ENCODE measurements at places on chromosomes 16 and 17.
A peak's percentile ranks its signal among the peaks of the same experiment; 100 is the strongest.

- DNase-seq: no peak
Measured at GRCh38 chr17:35236821-35237220, 6.1 kb upstream of the SLFN5 start.

DNA sequence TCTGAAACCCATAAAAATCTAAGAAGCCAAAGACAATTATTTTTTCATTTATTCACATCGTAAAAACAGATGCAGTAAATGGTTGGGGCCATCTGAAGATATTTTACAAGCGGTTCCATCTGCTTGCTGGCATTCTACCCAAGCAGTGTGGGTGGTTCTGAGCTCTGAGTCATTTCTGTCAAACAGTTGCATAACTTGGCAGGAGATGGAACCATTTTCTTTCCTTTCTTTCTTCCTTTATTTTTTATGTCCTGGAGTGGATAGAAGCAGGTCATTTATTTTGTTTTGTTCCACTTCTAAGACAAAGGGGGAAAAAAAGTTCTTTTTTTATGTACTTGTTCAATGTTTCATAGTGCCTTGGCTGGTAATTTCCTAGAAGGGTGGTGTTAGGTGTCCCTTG, 1151.9 kb upstream of the GOT2 start:
- DNase-seq: no peak

GRCh38 chr17:40338941-40339649, 25.4 kb downstream of the GJD3 start:
- no peak for DNase-seq

DNA sequence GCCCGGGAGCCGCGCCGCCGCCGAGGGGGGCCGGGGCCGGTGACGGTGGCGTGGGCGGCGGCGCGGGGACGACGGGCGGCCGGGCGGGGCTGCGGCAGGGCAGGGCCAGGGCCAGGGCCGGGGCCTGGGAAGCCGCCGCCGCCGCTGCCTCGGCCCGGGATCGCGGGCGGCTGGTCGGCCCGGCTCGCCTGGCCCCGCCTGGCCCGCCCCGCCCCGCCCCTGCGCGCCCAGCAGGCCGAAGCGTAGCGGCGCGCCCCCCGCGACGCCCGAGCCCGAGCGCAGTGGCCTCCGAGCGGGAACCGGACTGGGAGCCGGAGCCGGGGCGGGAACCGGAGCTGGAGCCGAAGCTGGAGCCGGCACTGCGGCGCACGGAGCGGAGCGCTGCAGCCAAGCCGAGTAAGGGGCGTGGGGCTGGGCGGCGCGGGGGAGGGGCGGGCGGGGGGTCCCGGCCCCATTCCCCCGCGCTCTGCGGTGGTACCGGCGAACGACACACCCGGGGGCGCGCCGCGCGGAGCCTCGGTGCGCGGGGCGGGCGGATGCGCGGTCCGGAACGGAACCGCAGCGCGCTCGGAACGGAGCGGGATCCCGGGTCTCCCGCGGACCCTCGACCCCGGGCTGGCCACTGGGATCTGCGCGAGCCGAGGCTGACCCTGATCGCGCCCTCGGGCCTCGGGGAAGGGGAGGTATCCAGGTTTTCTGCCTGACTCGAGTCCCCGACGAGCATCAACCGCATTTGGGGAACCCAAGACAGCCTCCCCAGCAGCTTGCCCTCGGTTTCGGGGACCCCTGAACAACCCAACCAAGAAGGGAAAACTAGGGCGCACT, at the start of gene BEAN1:
Gene BEAN1 (plus strand): TSS at position 260 of the 825 bp plus-strand sequence. CDS start 10,382 bp downstream, outside the sequence.
- DNase-seq: no peak

GRCh38 chr17:66667491-66668030, 167.4 kb upstream of the CACNG5 start:
- DNase-seq: no peak

- DNase-seq: no peak
Measured at GRCh38 chr16:89360760-89361435, 129.5 kb downstream of the ANKRD11 start.

GRCh38 chr16:427250-427649, 1.8 kb downstream of the RAB11FIP3 start:
- DNase-seq: no peak

- DNase-seq: no peak
Measured at GRCh38 chr17:79792341-79792871, 4.5 kb downstream of the CBX8 start.

DNA sequence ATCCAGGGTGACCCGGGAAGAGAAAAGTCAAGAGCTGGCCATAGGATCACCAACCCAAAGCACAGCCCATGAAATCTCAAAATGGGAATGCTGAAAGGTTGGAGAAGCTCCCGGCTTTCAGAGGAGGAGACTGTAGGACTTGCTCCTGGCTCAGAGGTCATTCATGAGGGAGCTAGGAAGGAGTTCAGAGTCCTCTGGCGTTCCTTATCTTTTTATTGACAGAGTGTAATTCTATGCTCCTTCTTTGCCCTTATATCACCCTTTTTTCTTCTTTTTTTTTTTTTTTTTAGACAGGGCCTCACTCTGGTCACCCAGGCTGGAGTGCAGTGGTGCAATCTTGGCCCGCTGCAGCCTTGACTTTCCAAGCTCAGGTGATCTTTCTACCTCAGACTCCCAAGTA, 27.3 kb upstream of the CNOT1 start:
- DNase-seq: no peak

DNA sequence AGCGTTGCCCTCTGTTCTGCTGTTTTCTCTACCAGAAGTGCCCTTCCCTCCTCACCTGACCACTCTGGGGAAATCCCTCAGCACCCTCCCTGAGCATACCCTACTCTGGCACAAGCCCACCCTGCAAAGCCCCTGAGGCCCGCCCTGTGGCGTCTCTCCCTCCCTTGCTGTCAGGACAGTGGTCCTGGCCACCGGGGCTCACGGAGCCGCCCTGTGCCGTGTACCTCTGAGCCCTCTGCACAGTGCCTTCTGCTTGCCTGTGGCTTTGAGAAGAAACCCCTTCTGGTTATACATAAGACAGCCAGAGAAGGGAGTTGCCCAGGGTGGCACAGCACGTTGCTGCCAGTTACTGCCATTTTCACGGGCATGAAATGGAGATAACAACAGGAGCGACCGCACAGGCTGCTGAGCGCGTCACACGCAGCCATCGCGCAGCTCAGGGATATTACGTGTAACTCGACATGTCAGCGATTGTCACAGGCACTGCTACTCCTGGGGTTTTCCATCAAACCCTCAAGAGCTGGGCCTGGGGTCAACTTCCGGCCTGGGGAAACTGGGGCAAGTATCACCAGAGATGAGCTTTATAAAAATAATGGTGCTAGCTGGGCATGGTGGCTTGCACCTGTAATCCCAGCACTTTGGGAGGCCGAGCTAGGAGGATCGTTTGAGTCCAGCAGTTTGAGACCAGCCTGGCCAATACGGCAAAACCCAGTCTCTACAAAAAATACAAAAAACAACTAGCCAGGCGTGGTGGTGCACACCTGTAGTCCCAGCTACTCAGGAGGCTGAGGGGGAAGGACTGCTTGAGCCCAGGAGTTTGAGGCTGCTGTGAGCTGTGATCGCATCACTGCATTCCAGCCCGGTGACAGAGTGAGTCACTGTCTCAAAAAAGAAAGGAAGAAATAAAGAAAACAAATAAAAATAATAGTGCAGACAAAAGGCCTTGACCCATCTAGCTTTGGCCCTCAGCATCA, 14.8 kb downstream of the SCGB1C2 start:
- no peak for DNase-seq

- no peak for DNase-seq
Measured at GRCh38 chr16:83953796-83954576, 946 bp downstream of the OSGIN1 start.

- no peak for DNase-seq
Measured at GRCh38 chr17:18856570-18856915, 1.4 kb upstream of the PRPSAP2 start.

DNA sequence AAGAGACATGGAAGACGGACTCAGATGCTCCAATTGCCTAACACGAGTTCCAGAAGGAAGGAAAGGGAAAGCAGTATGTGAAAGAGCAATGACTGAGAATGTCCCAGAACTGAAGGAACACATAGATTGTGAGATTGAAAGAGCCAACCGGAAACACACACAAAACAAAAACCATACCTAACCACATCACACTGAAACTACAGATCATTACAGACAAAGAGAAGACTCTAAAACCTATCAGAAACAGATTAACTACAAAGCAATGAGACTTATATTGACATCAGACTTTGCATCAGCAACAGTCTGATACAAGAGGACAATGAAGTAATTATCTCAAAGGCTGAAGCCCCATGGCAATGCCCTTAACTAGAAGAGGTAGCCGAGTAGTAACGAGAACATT, 45.6 kb upstream of the CLEC18B start:
- DNase-seq: no peak

DNA sequence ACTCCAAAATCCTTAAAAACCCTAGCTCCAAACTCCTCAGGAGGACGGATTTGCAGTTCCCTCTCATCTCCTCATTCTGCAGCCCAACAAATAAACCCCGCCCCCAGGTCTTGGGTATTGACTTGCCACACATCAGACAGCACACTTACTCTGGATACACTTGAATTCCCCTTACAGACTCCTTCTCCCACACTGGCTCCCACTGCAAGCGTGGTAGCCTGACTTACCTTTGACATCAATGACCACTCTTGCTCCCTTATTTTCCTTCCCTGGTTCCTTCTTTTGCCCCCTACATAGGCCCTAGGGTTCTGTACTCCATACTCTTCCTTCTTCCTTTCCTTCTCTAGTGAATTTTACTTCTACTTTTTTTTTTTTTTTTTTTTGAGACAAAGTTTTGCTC, 7.5 kb downstream of the RFFL start:
- DNase-seq: no peak

GRCh38 chr17:79830303-79830702, 8.9 kb downstream of the CBX4 start:
- DNase-seq: no peak

DNA sequence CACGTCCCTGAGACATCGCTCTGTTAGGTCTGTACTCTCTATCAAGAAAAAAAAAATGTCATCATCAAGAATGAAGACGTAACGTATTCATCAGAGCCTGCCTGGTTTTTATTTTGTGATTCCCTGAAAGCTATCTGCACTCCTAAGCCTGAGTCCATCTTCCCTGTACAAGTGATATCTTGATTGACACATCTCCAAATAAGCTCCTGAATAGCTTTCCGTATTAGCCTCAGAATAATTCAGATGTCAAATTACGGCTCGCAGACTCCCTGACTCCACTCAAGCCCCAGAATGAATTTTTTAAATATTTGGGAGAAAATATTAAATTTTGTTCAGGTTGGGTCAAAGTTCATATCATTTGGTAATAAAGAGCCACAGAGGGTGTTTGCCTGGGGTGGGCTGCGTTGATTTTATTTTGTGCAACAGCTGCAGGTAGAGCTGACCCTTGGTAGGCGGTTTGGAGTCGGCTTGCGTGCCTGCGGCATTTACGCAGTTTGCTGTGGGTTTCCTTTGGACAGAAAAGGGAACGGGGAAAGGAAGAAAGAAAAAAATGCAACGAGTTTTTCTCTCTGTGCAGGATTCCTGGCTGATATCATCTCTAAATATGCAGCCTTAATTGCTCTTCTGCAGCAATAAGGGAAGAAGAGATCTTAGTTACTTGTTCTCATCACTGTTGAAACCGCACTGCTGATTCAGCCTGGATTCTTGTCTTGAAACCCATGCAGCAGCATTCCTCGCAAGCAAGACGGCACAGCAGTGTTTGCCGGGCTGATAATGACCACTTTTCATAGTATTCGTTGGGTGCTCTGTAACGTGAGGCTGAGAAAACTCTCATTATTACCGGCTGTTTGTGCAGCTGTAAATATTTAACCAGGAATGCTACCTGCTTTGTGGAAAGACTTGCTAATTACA, 114.7 kb downstream of the IRX3 start:
- DNase-seq: no peak

- no peak for DNase-seq
Measured at GRCh38 chr17:49191409-49191916, 18.9 kb downstream of the GNGT2 start.

- DNase-seq: no peak
Measured at GRCh38 chr16:58644108-58644507, 14.5 kb upstream of the CNOT1 start.

- peak; percentile 37 for DNase-seq
Measured at GRCh38 chr16:77169650-77170236, 21.2 kb upstream of the MON1B start.

DNA sequence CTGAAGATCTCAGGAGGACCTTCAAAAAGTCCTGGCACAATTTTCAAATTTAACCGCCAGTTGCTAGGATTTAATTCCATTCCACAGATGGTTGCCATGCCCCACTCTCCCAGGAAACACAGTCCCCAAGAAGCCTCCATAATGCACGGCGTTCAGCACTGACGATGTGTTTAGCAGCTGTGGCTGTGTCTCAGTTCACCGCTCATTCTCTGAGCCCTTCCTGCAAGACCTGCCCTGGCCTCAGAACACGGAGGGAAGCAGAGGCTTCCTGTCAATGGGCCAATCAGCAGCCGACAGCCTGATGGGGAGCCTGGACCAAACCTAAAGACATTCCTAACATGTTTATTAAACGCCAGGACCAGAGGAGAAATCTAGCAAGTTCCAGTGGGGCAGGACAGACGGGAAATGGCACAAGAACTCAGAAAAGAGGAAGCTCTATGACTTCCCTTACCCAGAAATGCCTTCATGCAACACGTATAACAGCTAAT, 4.9 kb downstream of the MYLK3 start:
- DNase-seq: no peak

DNA sequence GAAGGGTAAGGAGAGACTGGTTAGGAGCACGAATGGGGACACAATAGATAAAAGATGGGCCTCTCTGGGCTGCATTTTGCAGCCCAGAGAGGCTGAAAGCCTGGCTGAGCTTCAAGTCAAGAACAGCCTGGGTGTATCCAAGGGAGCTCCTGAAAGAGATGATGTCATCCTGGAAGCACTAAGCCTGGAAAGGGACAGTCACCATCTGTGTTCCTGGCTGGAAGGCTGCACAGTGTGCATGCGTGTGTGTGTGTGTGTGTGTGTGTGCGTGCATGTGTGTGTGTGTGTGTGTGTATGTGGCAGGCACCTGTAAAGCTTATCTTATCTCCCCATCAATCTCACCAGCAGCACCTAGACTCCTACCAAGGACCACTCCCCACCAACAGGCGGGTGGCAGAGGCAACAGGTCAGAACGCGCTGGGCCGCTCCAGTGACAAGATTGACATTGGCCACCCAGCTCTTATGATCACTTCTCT, 44.1 kb downstream of the COG7 start:
- no peak for DNase-seq

GRCh38 chr16:24273508-24274182, 17.5 kb downstream of the CACNG3 start:
- DNase-seq: no peak

- DNase-seq: no peak
Measured at GRCh38 chr16:30892670-30893416, 1.0 kb downstream of the BCL7C start.

- no peak for DNase-seq
Measured at GRCh38 chr16:88853325-88853941, 3.3 kb downstream of the GALNS start.

GRCh38 chr16:86580063-86580790, 1.9 kb downstream of the FOXL1 start:
- no peak for DNase-seq

GRCh38 chr17:18142417-18142816, 33.9 kb downstream of the MYO15A start:
- DNase-seq: no peak

GRCh38 chr17:2266865-2267228, 36.7 kb downstream of the SMG6 start:
- DNase-seq: no peak

- DNase-seq: peak; percentile 58
Measured at GRCh38 chr16:87608400-87608985, 6.2 kb downstream of the JPH3 start.

GRCh38 chr17:37813751-37814150, 68.9 kb upstream of the HNF1B start:
- no peak for DNase-seq
